ENCODE measurements at places on chromosomes 4 and X.

DNA sequence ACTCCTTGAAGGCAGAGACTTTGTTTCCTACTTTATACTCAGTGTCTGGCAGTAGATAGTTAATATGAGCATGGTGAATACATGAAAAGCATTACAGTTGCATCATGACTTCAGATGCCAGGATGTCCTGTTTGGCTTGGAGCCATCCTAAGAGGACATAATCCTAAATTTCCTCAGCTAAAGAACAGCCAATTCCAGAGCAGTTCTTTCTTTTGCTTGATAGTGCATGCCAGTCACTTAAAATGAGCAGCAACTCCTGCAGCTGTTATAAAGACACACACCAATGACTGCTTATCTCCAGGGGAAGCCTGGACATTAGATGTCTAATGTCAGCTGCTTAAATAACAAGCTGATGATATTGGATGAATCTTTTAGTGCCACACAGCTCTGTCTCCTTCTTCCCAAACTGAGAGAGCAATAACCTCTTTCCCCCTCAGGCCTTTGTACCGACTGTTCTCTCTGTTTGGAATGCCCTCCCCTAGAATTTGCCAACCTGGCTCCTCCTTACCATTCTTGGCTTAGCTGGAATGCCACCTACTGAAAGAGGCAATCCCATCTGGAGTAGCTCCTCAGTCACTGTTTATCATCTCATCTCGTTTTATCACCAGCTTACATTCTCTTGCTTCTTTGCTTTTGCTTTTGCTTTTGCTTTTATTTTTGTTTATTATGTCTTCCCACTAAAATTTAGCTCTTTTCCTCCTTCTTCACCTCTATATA lies 100.8 kb upstream of the USP38 start:
- no peak for DNase-seq

DNA sequence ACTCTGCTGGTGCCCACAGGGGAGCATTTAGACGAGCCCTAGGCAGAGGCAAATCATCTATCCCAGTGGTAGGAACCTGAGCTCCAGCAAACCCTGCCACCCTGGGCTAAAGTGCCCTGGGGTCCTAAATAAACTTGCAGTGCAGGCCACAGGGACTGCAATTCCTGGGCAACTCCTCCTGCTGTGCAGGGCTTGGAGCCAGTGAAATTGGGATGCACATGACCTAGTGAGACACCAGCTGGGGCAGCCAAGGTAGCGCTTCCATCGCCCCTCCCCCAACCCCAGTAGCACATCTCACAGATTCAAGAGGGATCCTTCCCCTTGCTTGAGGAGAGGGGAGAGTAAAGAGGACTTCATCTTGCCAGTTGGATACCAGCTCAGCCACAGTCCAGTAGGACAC lies 44.1 kb downstream of the CHRNA9 start:
- no peak for DNase-seq

DNA sequence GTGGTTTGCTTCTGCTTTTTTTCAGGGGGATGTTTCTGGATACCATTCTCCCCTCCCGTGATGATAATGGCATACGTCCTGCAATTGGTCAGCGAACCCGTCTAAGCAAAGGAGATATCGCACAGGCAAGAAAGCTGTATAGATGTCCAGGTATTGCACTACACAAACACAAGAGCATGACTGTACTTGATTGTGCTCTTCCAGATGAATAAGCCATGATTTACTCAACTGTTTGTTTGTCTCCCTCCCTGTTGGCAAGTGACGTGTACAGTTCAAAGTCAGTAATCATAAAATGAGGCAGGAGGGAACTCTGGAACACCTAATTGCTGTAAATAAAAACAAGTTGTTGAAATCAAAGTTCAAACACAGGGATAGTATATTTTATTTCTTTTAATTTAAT lies 141.4 kb downstream of the TLL1 start:
- no peak for DNase-seq

DNA sequence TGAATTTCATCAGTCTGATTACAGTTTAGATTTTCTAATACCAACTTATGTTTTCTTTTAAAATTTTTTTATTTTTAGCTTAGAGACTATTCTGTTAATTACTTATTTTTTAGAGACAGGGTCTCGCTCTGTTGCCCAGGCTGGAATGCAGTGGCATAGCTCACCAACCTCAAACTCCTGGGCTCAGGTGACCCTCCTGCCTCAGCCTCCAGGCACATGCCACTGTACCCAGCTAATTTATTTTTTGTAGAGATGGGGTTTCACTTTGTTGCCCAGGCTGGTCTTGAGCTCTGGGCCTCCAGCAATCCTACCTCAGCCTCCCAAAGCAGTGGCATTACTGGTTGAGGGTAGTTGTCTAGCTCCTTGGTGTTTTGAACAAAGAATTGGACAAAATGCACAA lies 102.0 kb downstream of the KLHL8 start:
- no peak for DNase-seq

DNA sequence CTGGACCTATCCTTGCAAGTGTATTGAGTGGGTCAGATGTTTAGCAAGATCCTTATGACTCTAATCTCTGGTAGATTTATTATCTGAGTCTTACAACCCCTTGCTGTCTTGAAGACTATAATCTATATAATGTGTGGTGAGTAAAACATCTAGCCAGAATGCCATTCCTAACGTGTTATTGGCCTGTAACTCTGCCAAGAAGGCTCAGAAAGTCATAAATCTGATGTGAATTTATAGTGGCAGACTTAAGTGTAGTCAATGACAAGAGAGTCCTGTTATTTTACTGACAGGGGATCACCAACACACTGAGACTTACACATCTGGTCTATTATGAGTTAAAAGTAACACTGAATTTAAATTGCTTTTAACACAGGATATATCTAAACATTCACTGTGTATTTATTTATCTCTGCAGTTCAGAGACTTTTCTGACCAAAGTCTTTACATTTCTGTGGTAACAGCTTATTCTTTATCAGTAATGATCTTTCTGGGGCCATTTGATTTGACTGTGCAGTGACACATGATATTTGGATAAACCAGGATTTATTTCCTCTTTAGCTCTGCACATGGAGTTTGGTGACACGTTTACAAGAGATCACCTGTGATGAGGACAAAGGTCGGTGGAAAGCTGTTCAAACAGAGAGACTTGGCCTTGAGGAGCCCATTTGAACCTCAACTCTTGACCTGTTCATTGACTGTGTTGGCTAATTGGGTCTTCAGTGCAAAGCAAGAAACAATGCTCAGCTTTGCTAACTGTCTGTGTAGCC lies 415.8 kb downstream of the STIM2 start:
- no peak for DNase-seq

DNA sequence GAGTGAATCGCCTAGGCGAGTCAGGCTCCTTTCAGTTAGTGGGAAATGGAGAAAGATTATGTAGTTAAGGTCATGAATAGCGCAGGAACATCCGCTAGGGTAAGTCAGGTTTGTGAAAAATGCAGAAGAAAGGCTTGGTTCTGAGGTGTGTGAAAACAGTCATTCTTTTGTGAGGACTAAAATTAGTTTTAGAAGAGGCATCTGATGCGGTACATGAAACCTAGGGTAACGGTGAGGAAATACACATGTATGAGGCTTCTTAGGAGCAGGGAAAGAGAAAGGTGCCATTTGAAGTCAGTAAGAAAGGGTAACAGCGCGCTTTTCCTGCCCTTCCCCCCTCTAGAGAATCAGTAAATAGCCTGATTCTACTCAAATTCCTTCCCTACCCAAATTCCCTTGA lies 570 bp upstream of the RNF128 start:
- no peak for DNase-seq

GRCh38 chrX:139949703-139950102 lies 15.6 kb downstream of the CXorf66 start:
- no peak for DNase-seq

GRCh38 chrX:88244066-88244465 lies 503.0 kb upstream of the CPXCR1 start:
- no peak for DNase-seq

GRCh38 chr4:142416711-142417275 lies 429.3 kb downstream of the INPP4B start:
- no peak for DNase-seq

GRCh38 chr4:8163436-8164193 lies 5.0 kb upstream of the ABLIM2 start:
- DNase-seq, result no peak

- DNase-seq, result no peak
Measured at GRCh38 chrX:118538386-118538785, 42.8 kb downstream of the DOCK11 start.

DNA sequence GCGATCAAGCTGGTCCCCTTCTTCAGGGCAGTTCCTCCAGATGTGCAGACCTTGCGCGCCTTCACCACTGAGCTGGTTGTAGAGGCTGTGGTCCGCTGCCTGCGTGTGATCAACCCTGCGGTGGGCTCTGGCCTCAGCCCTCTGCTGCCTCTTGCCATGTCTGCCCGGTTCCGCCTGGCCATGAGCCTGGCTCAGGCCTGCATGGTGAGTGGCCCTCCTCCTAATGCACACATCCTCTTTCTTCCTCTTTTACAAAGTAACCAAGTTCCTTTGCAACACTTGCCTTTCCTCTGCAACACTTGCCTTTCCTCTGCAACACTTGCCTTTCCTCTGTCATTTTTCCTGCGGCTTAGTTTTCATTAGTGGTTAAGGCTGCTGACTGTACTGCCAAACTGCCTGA lies 1.8 kb downstream of the CCDC22 start:
- no peak for DNase-seq

DNA sequence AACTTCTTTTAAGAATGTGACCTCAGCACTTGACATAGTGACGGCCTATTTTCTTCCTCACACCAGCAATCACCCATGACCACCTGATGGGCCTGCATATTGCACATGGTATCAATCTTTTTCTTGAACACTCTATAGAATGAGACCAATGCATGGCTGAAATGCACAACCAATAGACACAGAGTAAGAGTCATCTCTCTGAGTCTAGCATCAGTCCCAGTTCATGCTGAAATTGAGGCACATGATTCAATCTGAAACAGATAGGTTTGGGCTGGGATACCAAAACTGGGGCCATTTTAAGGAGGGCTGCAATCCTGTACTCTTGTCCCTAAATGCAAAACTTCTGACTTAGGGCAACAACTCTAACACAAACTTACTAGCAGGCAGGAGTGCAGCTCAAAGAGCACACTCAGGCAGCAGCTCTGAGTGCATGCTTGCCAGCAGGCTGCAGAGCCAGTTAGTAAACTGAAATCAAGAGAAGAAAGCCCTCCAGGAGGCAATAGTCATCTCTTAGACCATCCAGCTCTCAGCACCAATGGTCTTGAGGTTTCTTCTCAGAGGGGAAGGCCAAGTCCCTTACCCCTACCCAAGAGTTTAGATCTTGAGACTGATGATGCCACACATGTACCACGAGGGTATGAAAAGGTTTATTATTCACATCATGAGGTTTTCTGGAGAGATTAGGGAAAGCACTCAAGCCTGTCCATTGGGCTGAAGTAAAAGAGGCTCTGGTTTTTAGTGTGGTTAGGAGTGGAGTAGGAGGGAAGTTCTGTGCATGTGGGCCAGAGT lies 24.7 kb upstream of the GPR101 start:
- no peak for DNase-seq

- DNase-seq, result no peak
Measured at GRCh38 chr4:41133454-41134018, 80.8 kb downstream of the APBB2 start.

GRCh38 chrX:112577146-112577545 lies 102.6 kb downstream of the LHFPL1 start:
- no peak for DNase-seq

DNA sequence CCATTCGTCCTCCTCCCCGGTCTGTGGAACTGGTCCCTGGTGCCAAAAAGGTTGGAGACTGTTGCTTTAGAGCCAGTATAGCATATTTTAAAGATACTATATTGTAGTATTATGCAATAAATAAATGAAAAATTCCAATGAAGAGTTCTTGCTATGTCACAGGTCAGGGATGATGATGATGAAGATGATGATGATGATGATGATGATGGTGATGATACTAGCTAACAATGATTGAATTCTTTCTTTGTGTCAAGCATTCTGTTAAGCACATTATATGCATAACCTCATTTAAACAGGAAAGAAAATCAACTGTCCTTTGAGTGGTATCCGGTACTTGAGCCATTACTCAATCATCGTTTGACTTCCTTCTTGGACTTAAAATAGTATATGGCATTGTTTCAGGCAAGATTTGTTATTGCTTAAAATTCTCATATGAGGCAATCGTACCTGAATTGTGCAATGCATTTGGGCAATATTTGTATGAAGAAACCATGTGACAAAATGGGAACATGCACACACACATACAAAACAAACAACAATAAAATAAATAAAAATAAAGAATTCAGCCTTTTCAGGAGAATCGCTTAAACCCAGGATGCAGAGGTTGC lies 22.8 kb upstream of the TLR2 start:
- no peak for DNase-seq

DNA sequence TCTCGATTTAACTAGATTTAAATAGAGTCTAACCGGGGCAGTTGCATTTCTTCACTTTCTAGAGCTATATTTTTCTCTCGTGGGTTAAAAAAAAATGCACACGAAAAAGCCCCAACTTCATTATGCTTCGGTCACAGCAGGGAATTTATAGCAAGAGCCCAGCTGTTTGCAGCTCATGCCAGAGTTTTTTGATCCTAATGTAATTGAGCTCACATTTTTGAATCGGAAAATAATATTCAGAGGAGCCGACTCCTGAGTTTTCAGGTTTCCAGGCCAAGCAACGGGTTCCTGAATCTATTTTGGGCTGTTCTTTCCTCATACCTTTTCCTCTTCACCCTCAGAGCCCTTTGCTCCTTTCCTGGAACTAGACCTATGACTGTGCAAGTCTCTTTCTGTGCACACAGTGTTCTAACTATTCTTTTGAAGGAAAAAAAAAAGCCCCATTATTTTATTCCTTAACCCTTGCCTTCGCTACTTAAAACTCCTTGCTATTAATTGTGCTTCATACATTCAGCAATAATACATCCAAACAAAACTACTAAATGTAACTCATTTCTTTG lies 27.5 kb upstream of the ESX1 start:
- DNase-seq, result no peak

GRCh38 chr4:138650495-138650894 lies 365.1 kb upstream of the NOCT start:
- no peak for DNase-seq

DNA sequence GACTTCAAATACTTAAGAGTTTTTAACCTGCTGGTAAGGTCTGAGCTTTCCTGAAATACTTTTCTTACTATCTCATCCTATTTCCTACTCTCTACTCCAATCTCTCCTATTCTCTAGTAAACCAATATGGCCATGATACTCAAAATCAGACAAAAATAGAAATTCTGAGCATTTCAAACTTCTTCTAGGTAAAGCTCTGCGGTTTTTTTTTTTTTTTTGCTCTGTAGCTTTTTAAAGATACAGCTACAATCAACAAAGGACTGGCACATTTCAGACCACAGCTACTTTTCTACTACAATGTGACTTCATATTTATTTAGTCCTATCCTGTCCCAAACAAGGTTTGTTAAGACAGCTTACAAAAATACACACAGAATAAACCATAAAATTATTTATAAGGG lies 31.1 kb downstream of the MAML3 start:
- DNase-seq, result no peak

DNA sequence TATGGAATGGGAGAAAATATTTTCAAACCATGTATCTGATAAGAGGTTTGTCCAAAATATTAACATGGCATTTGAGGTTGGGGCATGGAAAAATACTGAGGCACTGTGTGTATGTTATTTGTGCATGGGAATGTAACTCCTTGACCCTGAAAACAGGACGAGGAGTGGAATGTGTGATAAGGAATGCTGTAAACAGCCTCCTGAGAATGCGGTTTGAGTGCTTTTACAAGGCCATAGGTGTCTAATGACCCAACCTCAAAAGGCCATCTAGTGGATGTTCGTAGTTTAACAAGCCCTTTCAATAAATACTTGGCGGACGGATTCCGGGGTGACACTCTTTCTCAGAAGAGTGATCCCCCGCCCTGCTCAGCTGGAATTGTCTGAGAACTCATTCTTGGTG lies 162.9 kb upstream of the USP9X start:
- no peak for DNase-seq

- no peak for DNase-seq
Measured at GRCh38 chrX:142891046-142891445, 134.7 kb upstream of the SPANXN4 start.
